ENCODE measurements at places on chromosomes 1 and 21.

GRCh38 chr1:201183753-201184152, 6.9 kb upstream of the IGFN1 start:
- DNase-seq: no peak

DNA sequence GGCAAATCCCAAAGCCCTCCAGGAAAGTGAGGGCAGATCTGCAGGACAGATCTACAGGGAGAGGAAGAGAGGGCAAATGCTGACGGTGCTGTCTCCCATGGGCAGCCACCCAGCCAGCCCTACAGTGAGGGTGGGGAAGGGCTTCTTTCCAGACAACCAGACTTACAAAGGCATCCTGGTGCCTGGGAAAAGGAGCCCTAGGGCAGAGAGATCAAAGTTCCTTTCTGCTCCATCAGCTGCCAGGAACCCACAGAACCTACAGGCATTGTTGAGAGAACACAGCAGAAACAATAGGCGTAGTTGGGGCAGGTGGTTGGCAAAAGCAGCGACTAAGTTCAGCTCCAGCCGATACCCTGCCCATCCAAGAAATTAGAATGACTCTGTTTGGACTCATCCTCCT, 332.4 kb downstream of the KCNH1 start:
- no peak for DNase-seq

- DNase-seq: no peak
Observed at GRCh38 chr1:214146523-214146922, 134.4 kb upstream of the SMYD2 start.

GRCh38 chr1:198205016-198205684, 48.4 kb downstream of the NEK7 start:
- DNase-seq: no peak

- DNase-seq: no peak
Observed at GRCh38 chr1:31848381-31848897, 32.6 kb upstream of the SPOCD1 start.

- no peak for DNase-seq
Observed at GRCh38 chr21:30900881-30901280, 19.5 kb upstream of the KRTAP11-1 start.

- DNase-seq: no peak
Observed at GRCh38 chr21:38469642-38470041, 28.6 kb downstream of the ERG start.

DNA sequence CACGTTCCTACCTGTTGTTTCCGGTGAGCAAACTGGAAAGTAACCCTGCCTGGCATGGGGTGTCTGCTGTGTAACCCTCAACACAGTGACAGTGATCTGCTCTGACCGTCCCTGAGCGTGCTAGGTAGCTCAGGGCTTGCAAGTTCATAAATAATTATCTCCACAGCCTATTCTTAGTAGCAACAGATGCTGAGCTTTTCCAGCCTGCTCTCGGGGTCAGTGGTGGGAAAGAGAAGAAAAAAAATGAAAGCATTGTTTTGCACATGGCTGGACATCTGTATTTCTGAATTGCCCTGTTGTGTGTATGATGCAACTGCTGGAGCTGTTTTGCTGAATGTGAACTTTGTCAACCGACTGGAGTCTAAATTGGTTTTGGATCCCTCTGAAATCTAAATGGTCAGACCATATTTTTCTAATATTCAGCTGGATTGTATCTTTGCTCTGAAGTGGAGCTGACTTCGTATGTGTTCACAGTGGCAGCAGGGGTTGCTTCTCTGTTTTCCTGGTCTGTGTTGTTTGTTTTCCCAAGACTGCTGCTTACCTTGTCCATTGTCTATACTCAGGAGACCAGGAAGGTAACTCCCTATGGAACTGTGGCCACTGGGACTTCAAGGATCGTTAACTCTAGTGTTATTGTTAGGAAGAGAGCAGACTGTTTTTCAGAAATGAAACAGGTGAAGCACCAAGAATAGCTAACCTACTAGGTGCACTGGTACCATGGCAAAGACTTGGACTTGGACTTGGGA, 27.0 kb downstream of the TGFB2 start:
- DNase-seq: no peak

- DNase-seq: no peak
Observed at GRCh38 chr1:232999956-233000625, 49.7 kb downstream of the NTPCR start.

GRCh38 chr1:194919146-194919545, 1689.1 kb downstream of the KCNT2 start:
- no peak for DNase-seq

GRCh38 chr1:64246294-64246917, 43.0 kb downstream of the UBE2U start:
- no peak for DNase-seq

DNA sequence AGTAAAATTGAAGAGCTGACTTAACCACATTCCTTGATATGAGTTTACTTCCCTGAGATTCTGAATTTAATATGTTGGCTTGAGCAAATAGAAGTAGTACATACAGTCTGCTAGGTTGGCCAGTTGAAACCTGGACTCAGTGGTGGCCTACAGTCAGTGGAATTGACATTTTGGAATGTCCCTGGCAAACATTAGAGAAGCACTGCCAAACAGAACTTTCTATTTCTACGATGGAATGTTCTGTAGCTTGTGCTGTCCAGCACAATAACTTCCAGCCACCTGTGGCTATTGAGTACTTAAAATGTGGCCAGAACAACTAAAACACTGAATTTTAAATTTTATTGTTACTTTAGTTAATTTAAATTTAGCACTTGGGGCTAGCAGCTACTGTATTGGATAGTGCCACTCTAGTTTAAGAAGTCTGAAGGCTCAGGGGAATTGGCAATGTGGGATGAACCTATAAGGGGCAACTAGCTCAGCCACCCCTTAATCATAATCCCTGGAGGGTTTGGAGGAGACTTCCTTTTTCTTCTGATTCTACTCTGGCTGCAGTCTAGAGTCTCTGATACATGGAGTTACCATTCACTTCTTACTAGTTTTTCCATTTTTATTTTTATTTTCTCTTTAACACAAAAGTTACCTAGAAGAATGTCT, 10.3 kb upstream of the TEDDM1 start:
- DNase-seq: no peak

DNA sequence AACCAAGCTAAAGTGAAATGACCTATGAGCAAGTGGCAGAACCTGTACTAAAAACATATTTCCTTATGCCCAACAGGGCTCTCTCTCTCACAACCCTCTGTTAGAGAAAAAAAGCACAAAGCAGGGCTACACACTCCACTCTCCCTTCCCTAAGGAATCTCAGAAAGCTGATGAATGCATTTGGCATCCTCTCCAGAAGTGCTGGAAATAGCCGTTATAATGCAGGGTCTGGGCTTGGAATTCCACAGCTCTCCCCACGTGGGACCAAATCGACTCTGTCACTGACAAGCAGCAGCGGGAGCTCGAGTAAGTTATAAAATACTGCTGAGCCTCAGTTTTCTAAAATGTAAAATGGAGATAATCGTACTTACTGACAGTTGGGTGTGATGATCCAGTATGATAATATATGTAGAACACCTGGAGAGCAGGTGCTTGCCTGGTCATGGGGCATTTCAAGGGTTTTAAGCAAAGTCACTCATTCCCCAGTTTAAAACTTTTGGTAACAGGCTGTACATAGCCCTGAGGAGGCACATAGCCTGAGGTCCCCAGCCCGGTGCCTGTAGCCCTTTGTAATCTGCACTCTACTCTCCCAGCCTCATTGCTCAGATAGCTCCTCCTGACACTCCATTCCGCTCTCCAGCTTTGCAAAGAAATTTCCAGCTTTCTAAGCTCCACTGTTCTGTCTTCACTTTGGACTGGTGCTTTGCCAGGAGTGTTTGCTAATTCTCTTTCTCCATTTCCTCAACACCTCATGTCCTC, 175.6 kb upstream of the DAB1 start:
- no peak for DNase-seq

Measured in CMK (cell line).